ENCODE measurements at places on chromosomes 5 and 9. TPM values are rescaled to one million over a fixed set of nuclear protein-coding genes. Genes with fewer than 3 reads are reported as not detected.

DNA sequence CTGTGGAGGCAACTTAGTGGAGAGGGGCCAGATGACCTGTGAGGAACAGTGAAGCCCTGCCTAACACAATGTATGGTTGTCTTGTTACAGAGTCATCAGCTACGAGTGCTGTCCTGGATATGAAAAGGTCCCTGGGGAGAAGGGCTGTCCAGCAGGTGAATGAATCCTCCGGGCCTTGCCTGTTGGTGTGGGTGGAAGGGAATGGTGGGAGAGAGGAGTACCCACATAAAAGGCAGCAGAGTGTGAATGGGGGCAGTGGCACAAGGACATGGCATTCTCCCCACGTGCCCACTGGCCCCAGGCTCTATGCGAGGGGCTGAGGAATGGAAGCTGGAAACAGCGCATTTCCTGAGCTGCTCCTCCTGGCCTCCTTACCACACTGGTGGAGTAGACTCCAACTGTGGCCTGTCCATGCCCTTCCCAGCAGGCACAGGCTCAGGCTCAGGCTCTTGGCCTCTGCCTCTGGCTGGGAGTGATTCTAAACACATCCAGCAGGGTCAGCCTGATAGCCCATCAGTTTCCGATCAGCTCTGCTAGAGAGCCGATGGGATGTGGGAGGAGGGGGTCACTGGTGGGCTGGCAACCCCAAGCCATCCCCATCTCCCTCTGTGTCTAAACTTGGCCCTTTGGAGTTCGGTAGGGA, 15.3 kb downstream of the TGFBI start:
- no peaks in the 10 kb centered on the region for H3K27me3 ChIP-seq
- H3K27ac ChIP-seq: no peak overlapping the region
- H3K4me3 ChIP-seq: no peak overlapping the region

DNA sequence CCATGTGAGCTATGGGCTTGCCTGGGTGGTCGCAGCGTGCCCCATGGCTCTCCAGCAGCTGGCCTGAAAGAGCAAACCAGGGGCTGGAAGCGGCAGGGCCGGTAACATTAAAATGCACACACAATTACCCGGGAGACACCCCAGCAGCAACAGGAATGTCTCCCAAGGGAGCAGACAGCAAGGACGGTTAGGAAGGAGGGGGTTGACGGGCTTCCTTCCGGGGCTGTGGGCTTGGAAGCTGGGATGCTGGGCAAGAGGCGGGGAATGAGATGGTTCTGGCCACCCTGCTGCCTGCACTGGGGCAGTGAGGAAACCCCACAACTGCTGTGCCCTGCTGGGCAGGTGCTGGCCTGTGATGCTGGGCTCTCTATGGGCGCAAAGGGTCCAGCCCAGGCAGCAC, 71.8 kb upstream of the ADAMTS2 start:
- H3K27ac ChIP-seq: no peak overlapping the region
- no peak overlapping the region for H3K4me3 ChIP-seq
- H3K36me3 ChIP-seq: no peaks in the 10 kb centered on the region

Gene NSUN2
- 53.2 TPM for total RNA-seq

DNA sequence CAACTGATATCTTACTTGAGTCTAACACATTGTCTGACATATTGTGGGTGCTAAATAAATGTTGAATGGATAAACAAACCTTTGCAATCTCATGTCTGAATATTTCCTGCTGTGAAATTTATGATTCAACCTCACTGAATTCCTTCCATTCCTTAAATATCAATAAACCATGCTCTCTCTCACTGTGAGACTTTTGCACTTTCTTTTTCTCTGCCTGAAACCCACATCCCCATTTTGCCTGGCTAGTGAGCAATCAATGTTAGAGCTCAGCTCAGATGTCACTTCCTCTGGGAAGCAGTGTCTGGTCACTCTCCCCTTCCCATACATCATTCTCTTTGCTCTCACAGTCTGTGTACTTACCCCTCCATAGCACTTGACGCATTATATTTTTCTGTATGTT, 383.7 kb upstream of the TRPC7 start:
- no peak overlapping the region for H3K27ac ChIP-seq
- no peaks in the 10 kb centered on the region for H3K4me1 ChIP-seq
- no peaks in the 10 kb centered on the region for H3K27me3 ChIP-seq

DNA sequence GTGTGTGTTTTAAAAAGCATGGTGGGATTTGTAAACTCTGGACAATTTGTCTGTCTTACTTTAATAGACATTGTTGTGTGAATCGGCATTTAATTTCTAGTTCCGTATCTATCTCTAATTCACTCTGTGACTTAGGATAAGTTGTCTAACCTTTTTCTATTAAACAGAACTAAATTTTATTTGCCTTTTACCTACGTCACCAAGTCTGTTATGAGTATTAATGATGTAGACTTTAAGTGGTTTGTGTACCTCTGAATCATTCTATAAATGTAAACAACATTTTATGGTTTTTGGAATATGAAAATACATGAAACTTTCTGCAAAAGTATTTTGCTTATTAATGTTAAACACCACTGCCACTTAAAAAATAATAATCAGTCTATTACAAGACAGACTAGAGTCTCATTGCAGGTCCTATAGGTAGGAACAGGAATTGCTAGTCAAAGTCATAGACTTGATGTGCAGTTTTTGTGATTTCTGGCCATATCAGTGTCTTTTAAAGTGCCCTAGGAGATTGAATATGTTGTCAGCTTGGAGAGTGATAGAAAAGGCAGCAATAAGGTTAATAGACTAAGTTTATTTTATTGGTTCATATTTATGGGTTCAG, 5.6 kb downstream of the RBM27 start:
- no peaks in the 10 kb centered on the region for H3K27me3 ChIP-seq
- DNase-seq: no peak
- H3K36me3 ChIP-seq: no peaks in the 10 kb centered on the region
- H3K27ac ChIP-seq: no peak overlapping the region
- H3K4me1 ChIP-seq: peaks cover 40% of the 10 kb centered on the region

All from suprapubic skin (tissue), 4 donors.